ENCODE measurements at places on chromosomes 11 and 22.

GRCh38 chr11:1568441-1568911 lies 3.6 kb downstream of the DUSP8 start:
- DNase-seq, result no peak

- DNase-seq, result no peak
Observed at GRCh38 chr11:1864231-1864630, 11.3 kb downstream of the LSP1 start.

- DNase-seq, result no peak
Observed at GRCh38 chr22:20569059-20570058, 61.9 kb downstream of the MED15 start.

DNA sequence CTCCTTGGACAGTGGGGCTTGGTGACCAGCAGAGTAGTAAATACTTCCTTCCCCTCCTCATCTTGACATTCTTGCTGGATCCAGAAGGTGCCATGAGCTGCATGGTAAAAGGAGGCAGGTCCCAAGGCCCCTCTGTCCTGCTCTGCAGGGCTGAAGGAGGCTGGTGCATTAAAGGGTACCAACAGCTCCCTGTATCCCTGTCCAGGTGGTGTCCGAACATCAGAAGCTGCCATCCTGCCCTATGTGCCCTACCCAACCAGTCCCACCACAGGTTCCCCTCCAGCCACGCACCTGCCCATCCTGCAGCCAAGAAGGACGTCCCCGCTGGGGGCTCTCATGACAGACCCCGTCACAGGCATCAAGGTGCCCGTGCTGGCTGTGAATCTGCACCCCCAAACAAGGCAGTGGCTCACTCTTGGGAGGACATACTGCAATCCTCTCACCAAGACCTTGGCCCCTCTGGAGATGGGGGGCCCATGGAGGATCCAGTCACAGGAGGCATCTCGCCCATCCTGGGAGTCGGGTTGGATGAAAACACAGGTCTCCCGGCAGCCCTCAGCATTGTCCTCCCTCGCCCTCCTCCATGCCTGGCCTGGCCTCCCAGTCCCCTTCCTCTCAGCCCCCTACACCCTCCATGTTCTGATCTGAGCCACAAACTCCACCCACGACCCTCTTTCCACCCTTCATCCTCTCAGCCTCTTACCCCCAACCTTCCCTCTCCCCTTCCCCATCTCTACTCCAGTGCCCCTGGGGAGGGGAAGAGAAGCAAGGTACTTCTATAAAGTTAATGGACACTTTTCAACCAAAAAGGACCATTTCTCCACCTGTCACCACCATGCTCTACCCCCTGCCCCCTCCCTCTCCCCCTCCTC lies 55.1 kb downstream of the BTG4 start:
- no peak for DNase-seq

- peak; percentile 46 for DNase-seq
Observed at GRCh38 chr11:85682330-85683305, 3.4 kb downstream of the CCDC89 start.
